ENCODE measurements at places on chromosomes 6 and 20.

- DNase-seq: no peak
Measured at GRCh38 chr6:133447924-133448323, 206.8 kb downstream of the EYA4 start.

GRCh38 chr6:30689985-30690384 is 799 bp downstream of the NRM start:
- DNase-seq: no peak

GRCh38 chr6:107621229-107621937 is 131.5 kb downstream of the SOBP start:
- no peak for DNase-seq

DNA sequence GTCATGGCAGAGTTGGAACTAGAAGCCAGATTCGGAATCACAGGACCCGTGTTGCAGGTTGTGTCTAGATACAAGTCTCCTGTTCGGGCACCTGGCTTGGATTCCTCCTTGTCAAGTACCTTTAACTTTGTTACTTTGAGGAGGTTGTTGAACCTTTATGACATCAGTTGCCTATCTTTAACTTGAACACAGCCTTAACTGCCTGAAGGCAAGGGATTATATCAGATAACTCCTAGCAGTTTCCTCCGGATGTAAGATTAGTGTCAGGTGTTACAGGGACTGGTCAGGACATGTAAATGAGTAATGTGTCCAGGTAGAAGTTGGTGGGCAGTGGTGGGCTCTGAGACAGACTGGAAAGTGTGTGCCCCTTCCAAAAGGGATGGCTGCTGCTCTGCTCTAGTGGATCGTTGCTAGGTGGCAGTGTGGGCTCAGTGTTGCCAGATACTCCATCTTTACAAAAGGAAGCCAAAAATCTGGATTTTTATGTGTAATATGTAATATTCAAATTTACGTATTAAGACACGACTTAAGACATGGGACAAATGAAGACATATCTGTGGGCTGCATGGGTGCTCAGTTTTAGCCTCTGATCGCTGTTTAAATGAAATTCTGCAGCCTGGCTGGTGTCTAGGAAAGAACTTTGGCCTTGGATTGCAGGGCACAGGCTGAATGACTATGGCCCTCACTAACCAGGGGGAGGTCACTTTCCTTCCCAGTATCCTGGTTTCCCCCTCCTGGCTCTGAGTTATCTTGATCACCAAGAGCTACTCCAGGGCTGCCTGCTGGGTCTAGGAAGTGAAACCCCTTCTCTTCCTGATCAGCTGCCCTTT is 27.1 kb downstream of the CHMP4B start:
- DNase-seq: no peak

- no peak for DNase-seq
Measured at GRCh38 chr20:43096126-43096930, 93.4 kb downstream of the PTPRT start.

GRCh38 chr20:10763112-10763511 is 89.3 kb upstream of the JAG1 start:
- no peak for DNase-seq

- DNase-seq: no peak
Measured at GRCh38 chr6:95690328-95690727, 113.0 kb downstream of the MANEA start.

- DNase-seq: no peak
Measured at GRCh38 chr6:34068462-34069044, 77.3 kb downstream of the GRM4 start.

DNA sequence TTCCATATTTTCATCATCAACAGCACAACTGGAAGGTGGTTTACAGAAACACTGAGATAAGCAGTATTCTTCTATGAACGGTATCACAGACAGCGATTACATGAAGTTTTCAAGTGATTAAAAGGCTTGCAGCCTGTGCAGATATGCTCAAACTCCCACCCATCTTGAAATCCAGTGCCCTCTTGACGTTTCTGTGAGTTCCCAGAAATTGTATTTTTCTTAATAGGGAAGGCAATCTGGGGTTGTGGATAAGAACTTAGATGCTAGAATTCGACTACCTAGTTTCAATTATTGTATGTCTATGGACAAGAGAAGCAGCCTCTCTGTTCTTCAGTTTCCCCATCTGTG is 290.3 kb downstream of the ZNF217 start:
- no peak for DNase-seq

DNA sequence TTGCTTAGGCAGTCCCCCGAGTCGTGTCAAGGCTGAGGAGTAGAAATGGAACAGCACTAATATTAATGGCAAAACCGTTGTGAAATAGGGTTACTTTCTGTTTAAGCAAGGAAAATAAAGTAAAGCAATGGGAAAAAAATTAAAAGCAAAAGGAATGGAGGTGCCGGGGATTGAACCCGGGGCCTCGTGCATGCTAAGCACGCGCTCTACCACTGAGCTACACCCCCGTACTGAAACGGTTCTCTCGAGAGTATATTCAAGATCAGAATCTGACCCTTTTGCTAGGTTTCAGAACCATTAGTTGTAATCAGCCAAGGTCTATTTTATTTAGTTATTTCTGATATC is 85.5 kb downstream of the TRIM27 start:
- DNase-seq: peak; percentile 89

- DNase-seq: no peak
Measured at GRCh38 chr6:35426074-35426473, 26.1 kb upstream of the FANCE start.

- no peak for DNase-seq
Measured at GRCh38 chr6:162292915-162293314, 434.7 kb downstream of the PRKN start.

DNA sequence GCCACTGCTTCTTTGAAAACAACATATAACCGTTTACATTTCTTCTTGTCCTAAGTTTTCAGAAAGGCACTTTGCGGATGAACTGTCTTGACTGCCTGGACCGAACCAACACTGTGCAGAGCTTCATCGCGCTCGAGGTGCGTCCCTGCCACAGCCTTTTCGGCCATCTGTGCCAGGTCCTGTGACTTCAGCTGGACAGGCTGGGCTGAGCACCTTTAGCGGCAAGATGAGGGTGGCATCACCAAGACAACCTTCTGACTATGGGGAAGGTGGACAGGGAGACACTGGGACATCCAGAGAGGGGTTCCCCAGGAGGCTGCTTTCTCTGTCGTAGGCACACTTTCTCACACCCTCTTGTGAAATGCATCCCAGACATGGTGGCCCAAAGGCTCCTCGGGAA is 82.1 kb downstream of the SYNJ2 start:
- no peak for DNase-seq

DNA sequence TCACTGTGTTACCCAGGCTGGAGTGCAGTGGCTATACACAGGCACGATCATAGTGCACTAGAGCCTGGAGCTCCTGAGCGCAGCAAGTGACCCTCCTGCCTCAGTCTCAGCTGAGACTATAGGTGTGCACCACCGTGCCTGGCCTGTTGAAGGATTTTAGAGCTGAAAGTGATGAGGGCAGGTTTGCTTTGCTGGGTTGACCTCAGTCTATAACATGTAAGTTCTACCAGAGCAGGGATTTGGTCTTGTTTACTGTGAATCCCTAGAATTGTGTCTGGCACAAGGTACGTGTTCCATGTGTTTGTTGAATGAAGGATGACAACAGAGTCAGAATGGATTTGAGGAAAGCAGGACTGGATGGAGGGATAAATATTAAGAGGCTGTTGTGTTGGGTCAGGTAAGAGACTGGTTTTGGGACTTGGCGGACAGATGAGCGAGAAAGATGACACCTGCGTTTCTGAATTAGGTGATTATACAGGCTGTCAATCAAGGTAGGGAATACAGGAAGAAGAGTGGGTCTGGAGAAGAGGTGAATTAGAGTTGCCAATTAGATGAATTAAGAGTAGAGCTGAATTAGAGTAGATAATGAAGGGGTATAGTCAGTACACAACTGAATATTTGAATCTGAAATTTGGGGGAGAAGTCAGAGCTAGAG is 6.5 kb downstream of the ASXL1 start:
- DNase-seq: no peak

DNA sequence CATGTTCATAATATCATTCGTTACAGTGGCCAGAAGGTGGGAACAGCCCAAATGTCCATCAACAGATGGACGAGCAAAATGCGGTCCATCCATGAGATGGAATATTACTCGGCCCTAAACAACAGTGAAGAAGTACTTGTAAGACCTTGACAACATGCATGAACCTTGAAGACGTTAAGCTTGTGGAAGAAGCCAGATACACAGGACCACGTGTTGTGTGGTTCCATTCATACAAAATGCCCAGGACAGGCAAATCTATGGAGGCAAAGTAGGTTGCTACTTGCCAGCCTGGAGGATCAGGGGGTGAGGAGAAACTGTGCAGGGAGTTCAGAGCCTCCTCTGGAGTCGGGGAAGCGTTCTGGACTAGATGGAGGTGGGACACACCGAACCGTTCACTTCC is 207.1 kb downstream of the ERMARD start:
- no peak for DNase-seq

- no peak for DNase-seq
Measured at GRCh38 chr20:50611128-50611810, 80.1 kb downstream of the RIPOR3 start.

DNA sequence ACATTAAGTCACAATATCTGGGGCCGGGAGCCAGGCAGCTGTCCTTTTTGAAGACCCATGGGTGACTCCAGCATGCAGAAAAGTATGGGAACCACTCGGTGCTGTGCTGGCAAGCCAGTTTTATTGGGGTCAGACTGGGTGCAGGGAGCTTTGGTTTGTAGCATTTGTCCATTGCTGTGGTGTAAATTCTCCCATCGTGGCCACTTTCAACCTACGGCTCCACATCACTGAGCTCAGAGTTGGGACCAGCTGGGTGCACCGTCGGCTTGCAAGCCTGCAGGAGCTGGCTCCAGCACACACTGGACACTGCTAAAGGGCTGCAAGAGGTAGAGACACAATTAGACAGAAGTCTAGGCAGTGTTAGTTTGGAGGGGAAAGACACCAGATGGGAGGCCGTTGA is 66.9 kb downstream of the SYNJ2 start:
- DNase-seq: no peak

DNA sequence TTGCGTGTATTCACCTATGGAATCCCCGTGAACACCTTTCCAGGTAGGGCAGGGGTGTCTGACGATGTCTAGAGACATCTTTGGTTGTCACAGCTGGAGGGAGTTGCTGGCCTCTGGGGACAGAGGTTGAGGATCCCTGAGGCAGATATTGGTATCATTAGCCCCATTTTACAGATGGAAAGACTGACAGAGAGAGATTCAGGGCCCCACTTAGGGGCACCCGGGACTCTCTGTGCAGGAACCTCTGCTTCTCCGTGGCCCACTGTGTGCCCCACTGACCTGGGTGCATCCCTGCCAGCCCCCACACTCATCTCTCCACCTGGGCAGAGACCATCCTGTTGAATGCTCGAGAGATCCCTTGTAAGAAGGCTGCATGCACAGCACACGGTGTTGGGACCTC is 111.2 kb downstream of the EDN3 start:
- DNase-seq: no peak

- no peak for DNase-seq
Measured at GRCh38 chr6:3710403-3710802, 41.1 kb downstream of the PXDC1 start.

DNA sequence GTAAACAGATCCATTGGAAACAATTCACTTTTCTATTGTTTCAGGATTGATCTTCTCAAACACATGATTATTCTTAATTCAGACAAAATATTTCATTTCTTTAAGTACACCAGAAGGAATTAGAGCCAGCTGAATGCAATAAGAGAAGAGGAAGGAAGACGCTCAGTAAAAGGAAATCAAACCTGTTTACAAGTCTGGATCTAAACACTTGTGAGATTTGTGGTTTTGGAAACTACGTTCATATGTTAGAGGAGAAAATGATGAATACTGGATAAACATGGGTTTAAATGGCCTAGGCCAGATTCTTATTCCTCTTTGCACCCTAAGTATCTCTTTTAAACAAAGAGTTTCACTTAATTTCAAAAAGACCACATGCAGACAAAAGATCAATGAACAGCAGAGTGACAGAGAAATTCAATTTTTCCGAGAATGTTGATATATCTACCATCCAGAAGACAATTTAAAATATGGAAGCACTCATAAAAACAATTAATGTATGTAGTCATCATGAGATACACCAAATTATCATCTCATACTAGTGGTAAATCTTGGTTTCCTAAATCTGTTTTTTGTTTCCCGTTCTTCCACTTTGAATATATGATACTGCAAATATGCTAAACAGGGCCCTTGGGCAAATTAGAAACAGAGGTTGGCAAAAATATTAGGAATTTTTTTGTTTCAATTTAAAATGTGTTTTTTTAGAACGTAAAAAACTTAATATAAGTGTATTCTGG is 703.5 kb upstream of the CITED2 start:
- no peak for DNase-seq

GRCh38 chr20:24916412-24916811 is 32.7 kb upstream of the CST7 start:
- no peak for DNase-seq

- no peak for DNase-seq
Measured at GRCh38 chr20:60694763-60695162, 557.3 kb upstream of the CDH4 start.
